ENCODE measurements at places on chromosomes 1 and 21.

DNA sequence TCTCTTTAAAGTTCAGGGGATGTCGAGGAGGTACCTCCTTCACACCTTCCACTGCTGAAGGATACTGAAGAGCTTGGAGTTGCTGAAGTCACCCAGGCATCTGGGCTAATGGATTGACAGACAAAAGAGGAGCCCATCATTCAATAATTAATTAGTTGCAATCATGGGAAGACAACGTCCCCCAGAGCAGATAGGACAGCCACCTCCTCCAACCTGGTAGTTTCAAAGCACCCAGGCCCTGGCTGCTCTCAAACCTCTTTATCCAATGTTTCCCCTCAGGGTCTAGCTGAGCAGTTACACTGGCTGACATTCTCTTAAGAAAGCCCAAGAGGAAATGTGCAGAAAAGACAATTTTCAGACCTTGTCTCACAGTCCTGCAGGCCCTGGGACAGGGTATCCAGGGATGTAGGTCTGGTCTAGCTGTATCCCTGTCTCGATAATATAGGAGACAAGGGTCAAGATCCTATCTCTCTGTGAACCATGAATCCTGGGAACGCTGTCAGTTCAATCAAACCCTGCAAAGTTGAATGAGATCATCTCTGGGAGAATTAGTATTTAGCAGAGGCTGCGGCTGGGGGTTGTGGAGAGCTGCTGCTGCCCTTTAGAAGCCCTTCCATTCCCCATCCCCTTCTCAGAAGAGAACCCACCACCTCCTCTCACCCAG is 1.1 kb downstream of the TSPAN2 start:
- DNase-seq = no peak

DNA sequence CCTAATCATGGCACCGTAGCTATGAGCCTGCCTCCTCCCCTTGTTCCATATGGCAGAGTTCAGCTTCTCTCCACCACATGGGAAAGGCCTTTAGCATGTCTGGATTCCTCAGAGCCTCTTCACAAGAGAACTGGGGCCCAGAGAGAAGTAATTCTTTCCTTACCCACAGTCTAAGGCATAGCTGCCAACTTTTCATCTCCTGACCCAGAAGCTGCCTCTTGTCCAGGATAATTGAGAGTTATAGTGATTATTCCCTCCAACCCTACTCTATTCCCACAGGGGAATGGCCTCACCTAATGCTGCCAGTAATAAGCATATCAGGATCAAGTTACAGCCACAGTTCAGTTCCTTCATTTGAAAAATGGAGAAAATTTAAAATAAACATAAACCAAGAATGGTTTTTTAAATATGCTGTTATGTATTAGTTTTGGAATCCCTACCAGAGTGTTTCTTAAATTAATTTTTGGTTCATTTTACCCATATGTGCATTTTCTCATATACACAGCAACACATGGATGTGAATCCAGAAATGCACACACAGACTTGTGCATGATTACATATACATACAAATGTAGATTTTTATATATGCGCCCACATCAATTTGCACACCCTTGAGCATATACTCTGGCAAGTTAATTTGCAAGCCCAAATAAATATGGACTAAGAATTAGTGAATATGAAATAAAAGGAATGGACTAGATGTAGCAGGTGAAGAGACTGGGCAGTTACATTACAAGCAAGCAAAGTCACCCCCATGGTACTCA is 63.9 kb upstream of the WARS2 start:
- no peak for DNase-seq

DNA sequence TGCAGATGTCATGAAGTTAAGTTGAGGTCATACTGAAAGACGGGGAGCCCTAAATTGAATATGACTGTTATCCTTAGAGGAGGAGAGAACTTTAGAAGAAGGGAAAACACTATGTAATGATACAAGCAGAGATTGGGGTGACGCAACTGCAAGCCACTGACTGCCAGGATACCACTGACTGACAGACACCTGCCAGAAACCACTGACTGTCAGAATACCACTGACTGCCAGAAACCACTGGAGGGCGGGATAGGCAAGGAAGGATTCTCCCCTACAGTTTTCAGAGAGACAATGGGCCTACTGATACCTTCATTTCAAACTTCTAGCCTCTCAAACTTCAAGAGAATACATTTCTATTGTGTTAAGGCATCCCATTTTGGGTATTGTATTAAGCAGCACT is 388.7 kb downstream of the USH2A start:
- no peak for DNase-seq

DNA sequence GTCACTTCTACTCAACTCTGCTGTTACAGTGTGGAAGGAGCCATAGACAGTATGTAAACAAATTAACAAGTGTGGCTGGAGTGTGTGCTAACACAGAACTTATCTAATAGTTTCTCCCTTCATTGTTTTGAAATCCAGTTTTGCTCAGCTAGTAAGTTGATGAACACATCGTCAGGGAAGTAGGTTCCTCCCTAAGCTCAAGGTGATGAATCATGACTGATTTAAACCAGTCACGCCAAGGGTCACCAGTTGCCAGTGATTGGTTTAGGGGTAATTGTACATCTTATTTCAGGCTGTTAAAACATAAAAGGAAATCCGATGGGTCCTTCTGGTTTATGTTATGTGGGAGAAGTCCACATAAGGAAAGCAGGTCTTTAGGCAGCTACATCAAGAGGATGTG is 97.0 kb upstream of the CHODL start:
- no peak for DNase-seq

GRCh38 chr1:61093525-61094137 is 11.3 kb downstream of the NFIA start:
- no peak for DNase-seq

All from right atrium auricular region (tissue), 2 donors.